ENCODE measurements at places on chromosomes 5 and 9.

GRCh38 chr5:76683816-76684731 lies 31.9 kb upstream of the F2R start:
- no peak for DNase-seq

DNA sequence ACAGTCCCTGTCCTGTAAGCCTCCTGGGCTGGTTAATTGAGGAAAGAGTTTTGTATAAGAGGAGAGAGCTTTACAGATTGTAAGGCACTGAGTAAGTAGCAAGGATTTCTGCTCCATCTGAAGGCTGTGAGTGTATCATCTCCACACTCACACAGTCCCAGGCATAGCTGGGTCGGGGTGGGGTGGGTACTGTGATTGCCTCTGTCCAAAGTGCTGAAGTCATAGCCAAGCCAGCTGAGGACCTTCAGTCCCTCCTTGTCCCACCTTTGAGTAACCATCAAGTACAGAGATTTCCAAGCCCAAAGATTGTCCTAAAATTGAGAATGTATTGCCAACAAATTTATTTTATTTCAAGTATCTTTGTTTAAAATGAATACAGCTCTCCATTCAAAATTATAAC lies 5.5 kb upstream of the DNAJB5 start:
- DNase-seq, result no peak

DNA sequence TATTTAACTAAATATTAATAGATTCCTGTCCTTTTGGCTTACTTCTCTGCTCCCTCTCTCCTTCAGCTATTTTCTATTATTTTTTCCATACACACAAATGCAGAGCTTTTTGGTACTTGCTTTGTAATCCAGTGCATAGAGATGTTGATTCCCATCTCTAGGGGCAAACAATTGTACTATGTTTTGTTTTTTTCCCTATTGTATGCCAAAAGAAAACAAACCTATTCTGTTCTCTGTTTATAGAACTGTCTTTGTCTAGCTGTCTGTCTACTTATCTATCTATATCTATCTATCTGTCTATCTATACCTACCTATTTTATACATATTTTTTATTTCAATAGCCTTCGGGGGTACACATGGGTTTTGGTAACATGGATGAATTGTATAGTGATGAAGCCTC lies 121.6 kb upstream of the LIFR start:
- DNase-seq, result no peak

DNA sequence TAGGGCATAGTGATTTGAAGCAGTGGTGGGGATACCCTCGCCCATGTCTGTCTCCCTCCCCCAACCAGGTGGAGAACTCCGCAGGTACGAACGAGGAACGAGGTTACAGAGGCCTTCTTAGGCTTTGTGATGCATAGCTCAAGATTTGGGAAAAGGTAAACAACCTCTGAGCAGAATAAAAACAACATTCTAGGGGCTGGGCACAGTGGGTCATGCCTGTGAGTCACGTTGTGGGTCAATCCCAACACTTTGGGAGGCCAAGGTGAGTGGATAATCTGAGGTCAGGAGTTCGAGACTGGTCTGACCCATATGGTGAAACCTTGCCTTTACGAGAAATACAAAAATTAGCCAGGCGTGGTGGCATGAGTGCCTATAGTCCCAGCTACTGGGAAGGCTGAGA lies 3.6 kb upstream of the LCP2 start:
- no peak for DNase-seq

- DNase-seq, result no peak
These were observed 314.7 kb downstream of the MLLT3 start for GRCh38 chr9:20307621-20308020.

- DNase-seq, result no peak
These were observed 42.9 kb downstream of the FAF2 start for GRCh38 chr5:176491101-176491502.

DNA sequence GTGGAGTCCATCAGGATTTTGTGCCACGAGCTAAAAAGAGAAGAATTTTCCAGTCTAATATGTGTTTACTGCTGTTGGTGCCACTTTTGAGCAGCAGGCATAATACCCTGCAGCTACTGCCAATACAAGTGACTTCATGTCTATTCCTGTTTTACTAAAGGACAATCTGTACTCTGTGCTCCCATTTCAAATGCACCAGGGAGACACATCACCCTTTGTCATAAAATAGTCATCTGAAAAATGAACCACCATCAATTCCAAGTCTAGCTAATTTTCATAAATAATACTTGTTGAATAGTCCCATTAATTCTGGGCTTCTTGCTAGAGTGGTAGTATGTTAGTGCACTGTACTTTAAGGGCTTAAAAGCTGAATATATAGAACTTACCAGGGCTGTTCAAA lies 8.9 kb upstream of the PKD2L2 start:
- no peak for DNase-seq

DNA sequence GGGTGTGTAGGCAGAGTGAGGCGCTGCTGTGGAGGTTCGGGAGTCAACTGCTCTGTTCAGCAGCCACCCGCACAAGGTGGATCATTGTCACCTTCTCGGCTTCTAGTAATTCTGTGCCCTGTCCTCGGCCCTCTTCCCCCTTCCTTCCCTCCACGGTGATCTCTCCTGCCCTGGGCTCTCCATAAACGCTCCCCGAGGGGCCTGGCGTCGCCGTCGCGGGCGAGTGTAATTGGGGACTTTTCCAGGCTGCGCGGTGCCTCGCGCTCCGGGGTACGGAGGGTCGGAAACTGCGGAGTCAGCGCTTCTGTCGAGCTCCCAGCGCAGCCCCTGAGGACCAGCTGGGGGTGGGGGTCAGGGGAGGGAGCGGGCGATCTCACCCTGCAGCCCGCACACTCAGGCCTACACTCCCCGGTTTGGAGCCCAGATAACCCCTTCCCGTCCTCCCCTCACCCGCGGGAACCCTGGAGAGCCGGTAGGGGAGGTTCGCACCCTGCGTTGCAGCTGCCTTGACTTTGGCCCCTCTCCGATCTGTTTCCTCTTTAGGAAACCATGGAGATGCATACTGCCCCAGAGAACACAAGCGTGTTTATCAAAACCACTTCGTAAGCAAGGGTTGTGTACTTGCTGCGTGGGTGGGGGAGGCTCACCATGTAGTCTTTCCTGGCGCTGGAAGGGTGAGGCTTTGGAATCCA lies 188.3 kb upstream of the ZNF618 start:
- DNase-seq, result peak; percentile 13

DNA sequence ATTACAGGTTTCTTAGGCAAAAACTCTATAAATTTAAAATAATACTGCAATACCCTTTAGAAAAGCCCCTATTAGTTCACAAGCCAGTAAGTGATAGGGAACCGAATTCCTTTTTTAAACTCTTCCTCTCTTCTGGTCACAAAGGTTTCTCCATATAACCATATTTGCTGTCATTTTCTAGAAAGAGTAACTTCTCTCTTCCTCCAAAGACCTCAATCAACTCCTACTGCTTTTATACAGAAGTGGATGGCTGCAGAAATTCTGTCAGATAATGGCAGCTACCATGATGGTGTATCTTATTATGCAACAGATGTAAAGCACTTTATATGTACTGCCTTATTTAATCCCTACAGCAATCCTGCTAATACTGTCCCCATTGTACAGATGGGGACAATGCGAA lies 6.2 kb downstream of the TUT7 start:
- DNase-seq, result no peak

GRCh38 chr5:539469-540070 lies 15.3 kb upstream of the SLC9A3 start:
- DNase-seq, result no peak

DNA sequence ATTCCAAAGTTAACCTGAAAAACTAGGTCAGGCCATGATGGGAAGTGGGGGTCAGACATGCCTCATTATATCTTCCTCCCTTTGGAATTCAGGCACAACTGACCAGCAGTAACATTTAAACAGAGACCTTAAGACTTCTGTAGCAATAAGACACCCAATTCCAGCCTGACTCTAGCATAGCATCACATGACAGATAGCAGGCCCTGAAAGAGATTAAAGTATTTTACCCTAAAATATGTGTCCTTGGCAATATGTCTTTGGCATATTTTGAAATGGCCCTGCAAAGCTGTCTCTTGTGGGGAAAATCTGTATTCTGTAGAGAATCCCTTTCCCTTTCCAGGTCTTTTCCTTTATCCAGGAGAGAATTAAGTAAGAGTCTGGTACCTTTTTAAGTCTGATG lies 34.3 kb downstream of the S1PR3 start:
- no peak for DNase-seq

GRCh38 chr5:172830876-172831662 lies 3.0 kb upstream of the ERGIC1 start:
- DNase-seq, result no peak

DNA sequence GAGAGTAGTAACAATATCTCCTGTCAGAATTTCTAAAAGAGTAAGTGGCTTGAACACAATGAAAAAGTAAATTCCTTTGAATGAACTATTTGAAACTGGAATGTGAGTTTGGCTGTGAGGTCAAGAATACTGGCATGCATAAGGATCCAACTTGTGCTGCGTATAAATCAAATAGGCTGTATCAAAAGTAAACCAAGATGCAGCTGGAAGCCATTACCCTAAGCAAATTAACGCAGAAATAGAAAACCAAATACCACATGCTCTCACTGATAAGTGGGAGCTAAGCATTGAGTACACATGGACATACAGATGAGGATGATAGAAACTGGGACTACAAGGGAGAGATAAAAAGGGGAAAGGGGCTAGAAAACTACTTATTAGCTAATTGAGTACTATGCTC lies 24.0 kb upstream of the SRFBP1 start:
- DNase-seq, result no peak

DNA sequence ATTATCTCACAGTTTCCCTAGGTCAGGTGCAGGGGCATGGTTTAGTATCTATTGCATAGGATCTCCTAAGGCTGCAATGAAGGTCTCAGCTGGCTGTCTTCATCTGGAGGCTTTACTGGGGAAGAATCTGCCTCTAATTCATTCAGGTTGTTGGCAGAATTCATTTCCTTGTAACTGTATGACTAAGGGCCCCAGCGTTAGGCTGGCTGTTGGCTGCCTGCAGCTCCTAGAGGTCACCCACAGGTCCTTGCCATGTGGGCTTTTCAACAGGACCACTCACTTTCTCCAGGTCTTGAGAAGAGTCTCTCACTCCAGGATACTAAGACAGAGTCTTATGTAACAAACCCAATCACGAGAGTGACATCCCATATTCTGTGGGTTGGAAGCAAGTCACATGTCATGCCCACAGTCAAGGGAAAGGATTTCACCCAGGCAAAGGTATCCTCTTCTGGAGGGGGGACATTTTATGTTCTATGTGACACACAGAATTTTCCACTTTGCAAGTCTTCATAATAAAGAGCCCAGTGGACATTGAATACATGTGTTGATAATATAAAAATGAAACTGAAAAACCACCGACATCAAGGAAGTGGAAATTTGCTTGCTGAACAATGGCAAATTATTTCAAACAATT lies 38.2 kb downstream of the HMHB1 start:
- DNase-seq, result no peak

DNA sequence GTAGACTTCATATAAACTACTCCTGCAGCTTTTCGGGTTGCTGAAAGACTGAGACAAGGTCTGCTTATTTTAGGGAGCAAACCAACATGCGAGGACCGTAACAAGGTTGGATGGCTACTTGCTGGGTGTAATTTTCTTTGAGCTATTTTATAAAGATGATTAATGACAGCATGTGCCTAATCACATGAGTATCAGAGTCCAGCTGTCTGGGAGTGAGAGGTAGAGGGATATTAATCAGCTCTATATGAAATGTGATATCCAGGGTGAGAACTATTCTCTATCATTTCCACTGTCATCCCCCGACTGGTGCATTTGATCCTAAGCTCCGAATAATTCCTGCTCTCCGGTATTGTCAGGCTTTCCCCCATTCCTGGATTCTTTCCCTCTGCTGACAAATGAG lies 193.8 kb upstream of the HMHB1 start:
- no peak for DNase-seq

DNA sequence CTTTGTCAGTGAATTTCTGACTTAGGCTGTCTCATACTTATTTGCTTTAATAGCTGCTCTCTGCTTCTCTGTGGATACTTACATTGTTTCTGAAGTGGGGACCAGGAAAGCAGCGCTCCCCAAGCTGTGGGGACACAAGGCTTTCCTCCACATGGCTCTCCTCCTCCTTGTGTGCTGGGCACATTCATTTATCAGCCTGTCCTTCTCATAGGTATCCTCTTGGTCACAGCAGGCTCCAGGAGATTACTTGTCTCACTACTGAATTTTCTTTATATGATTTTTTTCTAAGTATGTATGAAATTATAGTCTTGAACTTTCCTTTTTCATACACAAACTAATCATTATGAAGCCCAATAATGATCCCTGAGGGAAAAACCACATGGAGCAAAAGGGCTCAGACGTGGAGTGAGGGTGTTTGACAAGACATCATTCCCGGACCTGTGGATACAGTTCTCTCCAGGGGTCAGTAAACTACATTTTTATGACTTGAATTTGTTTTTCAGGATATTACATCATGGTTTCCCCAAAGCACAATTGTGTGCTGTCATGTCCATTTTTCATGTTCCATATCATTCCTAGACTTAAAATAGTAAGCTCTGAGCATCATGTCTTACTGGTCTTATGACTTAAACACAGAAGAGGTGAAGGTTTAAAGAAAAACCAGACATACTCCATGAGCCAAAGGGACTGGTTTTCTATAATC lies 234.5 kb downstream of the PCSK1 start:
- DNase-seq, result no peak

- DNase-seq, result no peak
These were observed 257.3 kb downstream of the FANCC start for GRCh38 chr9:95060234-95060633.

- no peak for DNase-seq
These were observed 49.0 kb downstream of the ADAMTS2 start for GRCh38 chr5:179296150-179296821.

- no peak for DNase-seq
These were observed 159.9 kb downstream of the MAN2A1 start for GRCh38 chr5:109849478-109850088.

- DNase-seq, result no peak
These were observed 118.7 kb upstream of the SGCD start for GRCh38 chr5:156208271-156208670.

DNA sequence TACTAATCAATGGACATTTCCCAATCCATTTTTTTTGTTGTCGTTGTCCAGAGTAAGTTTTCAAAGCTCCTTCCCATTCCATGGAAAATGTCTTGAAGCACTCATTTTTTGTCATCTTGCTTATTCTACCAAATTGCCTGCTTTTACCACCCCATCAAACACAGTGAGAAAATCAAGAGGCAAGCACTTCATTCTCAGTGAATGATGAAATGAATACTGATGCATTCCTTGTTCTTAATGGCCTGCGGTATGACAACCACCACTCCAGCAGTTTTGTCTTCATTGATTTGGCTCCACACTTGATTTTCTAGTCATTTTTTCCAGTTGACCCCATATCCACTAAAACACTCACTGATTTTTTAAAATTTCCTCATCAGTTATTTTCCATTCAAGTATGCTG lies 193.5 kb upstream of the ANKH start:
- DNase-seq, result no peak

- no peak for DNase-seq
These were observed 29.4 kb upstream of the ALDH1A1 start for GRCh38 chr9:72982146-72982799.

DNA sequence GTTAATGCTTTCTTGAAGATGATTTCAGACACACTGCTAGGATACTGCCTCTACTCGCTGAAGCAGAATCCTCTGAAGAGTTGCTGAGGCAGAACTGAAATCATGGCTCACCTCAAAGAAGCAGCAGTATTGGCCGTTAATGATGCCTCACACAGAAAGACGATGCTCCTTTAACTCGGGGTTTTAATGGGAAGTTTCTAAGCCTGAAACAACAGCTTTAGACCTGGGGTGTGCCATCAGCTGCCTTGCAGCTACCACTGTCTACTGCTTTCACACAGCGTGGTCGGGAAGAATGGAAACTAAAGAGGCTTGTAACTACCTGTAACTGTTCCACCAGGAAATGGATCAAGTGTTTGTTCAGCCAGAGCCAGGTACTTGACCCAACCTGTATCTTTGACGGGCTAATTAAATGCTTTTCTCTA lies at the start of gene CTXN3:
TSS of gene CTXN3 (plus strand) at position 65 of the 422 bp plus-strand sequence. CDS start 8,440 bp downstream, outside the sequence.
- peak; percentile 80 for DNase-seq
